GM23248 (cell line): ENCODE measurements at places on chromosomes 13 and 19. TPM values are rescaled to one million over a fixed set of nuclear protein-coding genes. Genes with fewer than 3 reads are reported as not detected.

Gene ATCAY
- total RNA-seq, result not detected in 2 replicates

Gene C1QTNF9B
- not detected in 2 replicates for total RNA-seq

Gene SHISA7
- not detected in 2 replicates for total RNA-seq

Gene EFNB2
- 0.43 TPM in 1 of 2 replicates, not detected in the other for total RNA-seq

DNA sequence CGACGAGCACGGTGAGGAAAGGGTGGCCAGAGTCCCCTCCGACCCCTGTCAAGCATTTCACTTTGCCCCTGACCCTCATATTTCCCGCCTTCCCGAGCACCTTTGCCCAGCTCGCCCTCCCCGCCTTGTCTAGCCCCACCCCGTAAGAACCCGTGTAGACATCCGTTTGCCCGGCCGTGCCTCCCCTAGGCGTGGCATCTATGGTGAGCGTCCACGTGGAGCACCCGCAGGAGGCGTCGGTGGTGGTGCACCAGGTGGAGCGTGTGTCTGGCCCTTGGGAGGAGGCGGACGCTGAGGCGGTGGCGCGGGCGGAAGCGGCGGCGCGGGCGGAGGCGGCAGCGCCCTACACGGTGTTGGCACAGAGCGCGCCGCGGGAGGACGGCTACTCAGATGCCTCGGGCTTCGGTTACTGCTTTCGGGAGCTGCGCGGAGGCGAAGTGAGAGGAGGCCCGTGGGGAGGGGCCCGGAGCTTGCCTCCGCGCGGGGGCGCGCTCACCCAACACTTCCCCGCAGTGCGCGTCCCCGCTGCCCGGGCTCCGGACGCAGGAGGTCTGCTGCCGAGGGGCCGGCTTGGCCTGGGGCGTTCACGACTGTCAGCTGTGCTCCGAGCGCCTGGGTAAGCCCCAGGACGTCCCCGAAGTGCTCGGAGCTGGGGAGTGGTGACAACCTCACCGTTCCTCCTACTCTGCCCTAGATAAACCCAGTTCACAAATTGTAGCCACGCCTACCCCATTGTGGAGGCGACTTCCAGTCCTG is 4.2 kb downstream of the LTBP4 start:
- H3K4me3 ChIP-seq, result peak overlapping the region; percentile 72
- peaks cover 20% of the 10 kb centered on the region for H3K4me1 ChIP-seq

DNA sequence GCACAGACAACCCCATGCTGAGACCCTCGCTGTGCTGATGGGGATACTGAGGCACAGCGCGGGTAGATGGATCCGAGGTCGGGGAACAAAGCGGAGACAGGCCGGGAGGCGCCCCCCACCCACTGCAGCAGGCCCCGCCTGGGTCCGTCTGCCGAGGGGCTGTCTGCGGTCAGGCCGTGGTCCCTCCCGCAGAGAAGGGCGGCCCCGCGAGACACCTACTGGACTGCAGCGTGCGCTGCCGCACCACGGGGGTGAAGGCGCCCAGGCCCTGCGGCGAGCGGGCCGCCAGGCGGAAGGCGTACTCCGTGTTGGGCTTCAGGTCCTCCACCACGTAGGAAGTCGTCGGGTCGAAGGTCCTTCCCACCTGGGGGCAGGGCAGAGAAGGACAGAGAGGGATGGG is 101.9 kb downstream of the PTPRS start:
- H3K27me3 ChIP-seq, result no peaks in the 10 kb centered on the region
- H3K36me3 ChIP-seq, result no peaks in the 10 kb centered on the region; the same call in 1 of the 2 replicates
- H3K4me3 ChIP-seq, result no peak overlapping the region
- no peak for DNase-seq

GRCh38 chr19:29092712-29093552 is 120.0 kb downstream of the UQCRFS1 start:
- no peak overlapping the region for H3K27ac ChIP-seq
- no peak for DNase-seq
- no peaks in the 10 kb centered on the region for H3K36me3 ChIP-seq

DNA sequence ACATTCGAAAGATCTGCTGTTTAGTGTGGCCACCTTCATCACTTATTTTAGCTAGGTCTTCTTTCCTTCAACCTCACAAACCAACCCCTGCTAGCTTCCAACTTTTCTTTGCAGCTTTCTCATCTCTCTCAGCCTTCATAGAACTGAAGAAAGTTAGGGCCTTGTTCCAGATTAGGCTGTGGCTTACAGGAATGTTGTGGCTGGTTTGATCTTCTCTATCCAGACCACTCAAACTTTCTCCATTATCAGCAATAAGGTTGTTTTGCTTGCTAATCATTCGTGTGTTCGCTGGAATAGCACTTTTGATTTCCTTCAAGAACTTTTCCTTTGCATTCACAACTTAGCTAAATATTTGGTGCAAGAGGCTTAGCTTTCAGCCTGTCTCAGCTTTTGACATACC is 44.7 kb downstream of the CARS2 start:
- H3K27me3 ChIP-seq, result no peaks in the 10 kb centered on the region
- H3K4me3 ChIP-seq, result no peak overlapping the region
- peaks cover 49% of the 10 kb centered on the region for H3K36me3 ChIP-seq
- no peak for DNase-seq
- no peak overlapping the region for H3K27ac ChIP-seq

DNA sequence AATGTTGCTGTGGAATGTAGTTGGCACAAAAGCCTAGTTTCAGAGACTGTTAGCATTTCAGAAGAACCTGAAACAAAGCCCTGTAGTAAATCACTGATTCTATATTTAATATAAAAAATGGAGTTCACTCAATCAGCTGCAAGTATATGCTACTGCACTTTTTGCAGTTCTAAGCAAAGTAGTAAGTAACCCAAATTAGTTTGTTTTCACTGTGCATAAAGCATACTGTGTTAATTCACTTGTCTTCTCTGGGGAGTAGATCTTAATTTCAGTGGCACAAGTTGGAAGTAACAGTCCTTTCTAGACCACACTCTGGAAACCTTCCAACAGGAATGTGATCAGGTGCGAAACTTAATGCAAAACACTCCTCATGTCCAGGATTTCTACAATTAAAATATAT is 139.3 kb downstream of the DACH1 start:
- no peak for DNase-seq
- no peaks in the 10 kb centered on the region for H3K27me3 ChIP-seq
- H3K4me3 ChIP-seq, result no peak overlapping the region
- H3K27ac ChIP-seq, result no peak overlapping the region
- no peaks in the 10 kb centered on the region for H3K4me1 ChIP-seq
- H3K36me3 ChIP-seq, result no peaks in the 10 kb centered on the region

- DNase-seq, result no peak
- H3K27me3 ChIP-seq, result no peaks in the 10 kb centered on the region
- no peaks in the 10 kb centered on the region for H3K4me1 ChIP-seq
- H3K4me3 ChIP-seq, result no peak overlapping the region
Observed at GRCh38 chr19:3071768-3072167, 9.5 kb upstream of the TLE5 start.

DNA sequence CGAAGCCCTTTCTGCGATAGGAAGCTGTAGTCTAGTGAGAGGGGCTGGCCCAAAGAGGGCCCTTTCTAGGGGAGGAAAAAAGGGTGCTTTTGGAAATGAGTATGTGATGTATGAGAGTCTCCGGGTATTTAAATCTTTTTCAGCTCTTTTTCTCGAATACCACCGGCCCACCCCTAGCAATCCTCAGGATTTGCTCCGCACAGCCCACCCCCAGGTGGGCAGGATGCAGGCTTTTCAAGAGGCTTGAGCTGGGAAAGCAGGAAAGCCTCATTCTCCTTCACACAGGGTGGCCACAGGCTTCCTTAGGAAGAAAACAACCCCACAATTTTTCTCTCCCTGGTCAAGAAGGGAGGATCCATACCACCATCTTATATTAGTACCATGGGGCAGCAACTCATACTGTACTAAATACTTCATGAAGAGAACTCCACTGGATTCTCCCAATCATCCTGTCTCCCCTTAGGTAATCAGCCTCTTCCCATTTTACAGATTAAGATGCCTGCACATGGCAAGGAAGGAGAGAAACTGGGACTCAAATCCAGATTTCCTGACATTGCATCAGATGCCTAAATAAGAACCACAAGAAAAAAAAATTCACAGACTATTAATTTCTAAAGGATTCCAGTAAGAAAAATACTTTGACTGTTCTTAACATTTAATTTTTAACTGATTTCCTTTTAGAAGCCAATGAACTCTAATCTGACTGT is 84.4 kb downstream of the STK24 start:
- H3K4me1 ChIP-seq, result peaks cover 51% of the 10 kb centered on the region
- no peaks in the 10 kb centered on the region for H3K36me3 ChIP-seq
- DNase-seq, result peak; percentile 57
- H3K27me3 ChIP-seq, result no peaks in the 10 kb centered on the region
- peak overlapping the region; percentile 10; the same call in 1 of the 2 replicates for H3K27ac ChIP-seq
- no peak overlapping the region for H3K4me3 ChIP-seq

DNA sequence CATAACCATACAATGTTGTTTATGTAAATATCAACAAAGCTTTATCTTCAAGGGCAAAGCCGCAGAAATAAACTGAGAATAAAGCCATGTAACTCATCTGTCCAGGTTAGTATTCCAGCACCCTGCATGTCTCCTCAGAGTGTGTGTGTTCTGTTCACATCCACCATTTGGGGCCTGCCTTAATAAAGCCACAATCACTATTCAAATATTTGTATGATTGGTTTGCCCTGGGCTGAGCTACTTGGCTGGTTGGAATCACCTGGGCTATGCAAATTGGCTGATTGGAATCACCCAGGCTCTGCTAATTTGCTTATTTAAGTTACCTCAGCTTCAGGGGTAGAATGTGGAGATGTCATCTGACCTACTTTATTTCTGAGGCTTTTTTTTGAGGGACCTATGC is 42.4 kb upstream of the ZNF737 start:
- no peak for DNase-seq
- no peaks in the 10 kb centered on the region for H3K4me1 ChIP-seq
- H3K27me3 ChIP-seq, result no peaks in the 10 kb centered on the region
- H3K27ac ChIP-seq, result no peak overlapping the region
- H3K36me3 ChIP-seq, result no peaks in the 10 kb centered on the region

GRCh38 chr19:6073858-6074708 is 36.2 kb downstream of the RFX2 start:
- no peaks in the 10 kb centered on the region for H3K27me3 ChIP-seq
- H3K36me3 ChIP-seq, result no peaks in the 10 kb centered on the region
- H3K4me1 ChIP-seq, result peaks cover 39% of the 10 kb centered on the region
- no peak for DNase-seq
- H3K4me3 ChIP-seq, result no peak overlapping the region
